ENCODE measurements at places on chromosomes 11 and 22. TPM values are rescaled to one million over a fixed set of nuclear protein-coding genes. Genes with fewer than 3 reads are reported as not detected.

- peak overlapping the region; percentile 88 for H3K4me3 ChIP-seq
- DNase-seq: no peak
- H3K27ac ChIP-seq: peak overlapping the region; percentile 97
- H3K4me1 ChIP-seq: peaks cover 9% of the 10 kb centered on the region
- no peaks in the 10 kb centered on the region for H3K27me3 ChIP-seq
Observed at GRCh38 chr11:6481924-6482275, 599 bp downstream of the TIMM10B start.

DNA sequence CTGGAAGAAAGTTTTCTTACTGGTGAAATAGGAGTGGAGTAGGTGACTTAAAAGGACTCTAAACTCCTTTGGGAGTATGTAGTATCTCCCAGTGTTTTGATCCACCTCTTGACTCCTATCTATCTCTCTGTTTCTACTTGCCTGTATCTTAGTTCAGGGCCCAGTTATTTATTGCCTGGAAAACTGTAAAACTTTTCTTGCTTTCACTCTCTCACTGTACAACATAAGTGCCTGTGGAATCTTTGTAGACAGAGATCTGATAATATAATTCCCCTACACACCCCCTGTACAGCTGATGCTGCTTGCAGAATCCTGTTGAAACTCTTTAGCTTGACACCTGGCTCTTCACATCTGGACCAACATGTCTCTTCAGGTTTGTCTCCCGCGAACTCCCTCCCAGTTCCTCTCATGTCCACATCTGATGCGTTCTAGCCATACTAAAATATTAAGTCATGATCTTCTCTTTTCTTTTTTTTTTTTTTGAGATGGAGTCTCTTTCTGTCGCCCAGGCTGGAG, 26.5 kb upstream of the SESN3 start:
- H3K4me1 ChIP-seq: peaks cover 4% of the 10 kb centered on the region
- H3K36me3 ChIP-seq: no peaks in the 10 kb centered on the region
- H3K27me3 ChIP-seq: peaks cover 4% of the 10 kb centered on the region
- DNase-seq: no peak
- H3K4me3 ChIP-seq: no peak overlapping the region
- H3K27ac ChIP-seq: no peak overlapping the region

DNA sequence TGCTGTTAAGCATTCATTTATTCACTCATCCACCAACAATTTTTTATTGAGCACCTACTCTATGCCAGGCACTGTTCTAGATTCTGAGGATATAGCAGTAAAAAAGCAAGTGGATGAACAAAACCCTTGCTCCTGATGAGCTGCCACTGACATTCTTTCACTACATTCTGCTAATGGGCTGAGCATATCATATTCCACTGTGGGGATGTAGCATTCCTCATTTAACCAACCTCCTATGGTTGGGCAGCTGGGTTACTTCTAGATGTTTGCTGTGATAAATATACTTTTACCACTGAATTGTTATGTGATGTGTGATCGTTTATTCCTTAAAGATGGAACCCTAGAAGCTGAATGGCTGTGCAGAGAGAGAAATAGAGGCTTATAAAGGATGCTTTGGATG, 176.9 kb downstream of the MN1 start:
- DNase-seq: no peak
- no peaks in the 10 kb centered on the region for H3K27me3 ChIP-seq
- H3K36me3 ChIP-seq: no peaks in the 10 kb centered on the region
- H3K27ac ChIP-seq: no peak overlapping the region

DNA sequence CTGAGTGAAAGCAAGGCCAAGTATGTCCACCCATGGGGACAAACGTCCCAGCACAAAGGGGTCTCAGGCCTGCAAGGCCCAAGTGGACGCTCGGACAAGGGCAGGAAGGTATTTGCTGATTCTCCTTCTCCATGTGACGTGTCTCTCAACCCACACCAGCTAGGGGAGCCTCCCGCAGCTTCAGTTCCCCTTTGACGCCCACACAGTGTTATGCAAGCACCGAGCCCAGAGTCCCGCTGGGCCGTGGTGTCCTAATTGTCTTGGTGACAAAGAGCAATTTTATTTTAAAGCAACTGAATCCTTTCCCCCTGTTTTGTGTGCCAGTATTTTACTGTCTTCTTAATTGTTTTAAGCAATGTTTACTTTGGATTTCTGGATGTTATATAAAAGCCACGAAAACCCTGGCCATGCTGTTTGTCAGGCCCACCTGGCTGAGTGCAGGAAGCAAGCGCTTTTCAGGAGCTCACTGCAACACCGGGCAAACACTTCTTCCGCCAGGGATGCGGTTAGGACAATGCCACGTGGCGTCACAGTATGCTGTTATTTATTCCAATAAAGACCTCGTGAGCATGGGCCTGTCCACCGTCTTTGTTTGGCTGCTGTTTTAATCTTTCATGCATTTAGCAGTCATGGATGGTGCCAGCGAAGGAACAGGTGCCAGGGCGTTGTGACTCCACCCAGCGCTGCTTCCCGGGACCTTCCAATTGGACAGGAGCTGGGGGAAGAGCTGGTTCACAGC, 8.2 kb upstream of the PARVG start:
- H3K36me3 ChIP-seq: no peaks in the 10 kb centered on the region
- no peaks in the 10 kb centered on the region for H3K27me3 ChIP-seq
- DNase-seq: peak; percentile 89
- H3K4me3 ChIP-seq: no peak overlapping the region

GRCh38 chr11:66281001-66281400, 3.0 kb downstream of the CNIH2 start:
- H3K4me3 ChIP-seq: no peak overlapping the region
- no peak overlapping the region for H3K27ac ChIP-seq
- no peak for DNase-seq
- H3K36me3 ChIP-seq: peaks cover 6% of the 10 kb centered on the region
- H3K4me1 ChIP-seq: peaks cover 27% of the 10 kb centered on the region

- no peak for DNase-seq
- no peak overlapping the region for H3K27ac ChIP-seq
- H3K36me3 ChIP-seq: no peaks in the 10 kb centered on the region
Observed at GRCh38 chr22:23394525-23395326, 185.4 kb downstream of the IGLL1 start.

DNA sequence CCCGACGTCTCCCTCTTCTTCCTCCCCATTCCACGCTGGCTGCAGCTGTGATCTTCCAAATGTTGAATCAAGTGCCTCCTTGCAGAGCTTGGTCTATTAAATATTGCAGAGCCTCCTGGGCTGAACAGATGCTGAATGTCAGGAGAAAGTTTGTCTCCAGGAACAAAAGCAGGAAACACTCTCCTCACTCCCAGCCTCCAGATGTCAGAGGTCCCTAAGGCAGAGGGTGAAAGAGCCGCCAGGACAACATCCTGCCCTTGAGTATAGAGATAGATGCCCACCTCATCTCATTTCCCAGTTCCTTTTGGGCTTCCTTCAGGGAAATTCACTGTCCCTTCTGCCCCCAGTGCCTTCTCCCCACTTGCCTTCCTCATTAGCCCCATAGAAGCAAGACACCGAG, 40.8 kb upstream of the IGSF9B start:
- no peaks in the 10 kb centered on the region for H3K27me3 ChIP-seq
- DNase-seq: no peak
- H3K27ac ChIP-seq: no peak overlapping the region
- H3K36me3 ChIP-seq: no peaks in the 10 kb centered on the region
- no peak overlapping the region for H3K4me3 ChIP-seq
- peaks cover 5% of the 10 kb centered on the region for H3K4me1 ChIP-seq

PPFIBP2 gene
- 6.8 TPM for total RNA-seq

All from A673 (cell line).